ENCODE measurements at places on chromosomes 3 and 15. TPM values are rescaled to one million over a fixed set of nuclear protein-coding genes. Genes with fewer than 3 reads are reported as not detected.

GABRA5 gene
- total RNA-seq, result not detected

ZBBX gene
- total RNA-seq, result 3.5 TPM

GOLGA8T gene
- total RNA-seq, result 0.27 TPM

DNAJC17 gene
- total RNA-seq, result 59.2 TPM

IL17RE gene
- 3.6 TPM for total RNA-seq

MRPL46 gene
- 22.2 TPM for total RNA-seq

UBE2E1 gene
- total RNA-seq, result 68.4 TPM

HHATL gene
- not detected for total RNA-seq
